ENCODE measurements at places on chromosomes 16 and 17.

DNA sequence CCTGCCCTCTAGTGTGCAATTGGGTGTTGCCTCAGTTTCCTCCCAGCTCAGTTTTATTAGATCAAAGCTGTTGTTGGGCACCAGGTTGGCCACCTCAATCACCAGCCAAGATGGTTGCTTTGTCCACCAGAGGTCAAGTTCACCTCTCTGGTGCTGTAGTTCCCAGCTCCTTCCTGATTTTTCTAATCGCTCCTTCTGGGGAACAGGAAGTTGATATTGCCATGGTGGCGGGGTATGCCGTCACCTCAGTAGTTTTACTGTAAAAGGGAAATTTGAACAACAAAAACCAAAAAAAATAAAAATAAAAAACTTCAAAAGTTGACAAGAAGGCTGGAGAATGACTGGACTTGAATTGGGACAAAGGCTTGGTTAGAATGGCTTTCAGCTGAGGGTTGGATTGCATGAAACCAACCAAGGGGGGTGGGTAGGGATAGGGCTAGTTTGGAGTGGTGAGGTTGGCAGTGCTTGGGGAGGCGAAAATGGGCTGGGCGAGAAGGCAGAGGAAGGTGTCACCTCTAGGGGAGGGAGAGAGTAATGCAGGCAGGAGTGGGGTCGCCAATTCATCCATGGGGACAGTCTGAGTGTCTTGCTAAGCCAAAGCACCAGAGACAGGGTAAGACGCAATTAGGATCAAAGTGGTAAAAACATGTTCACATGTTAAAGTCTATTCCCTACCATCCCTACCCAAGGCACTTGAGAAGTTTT is 6.2 kb downstream of the EFNB3 start:
- DNase-seq: no peak

DNA sequence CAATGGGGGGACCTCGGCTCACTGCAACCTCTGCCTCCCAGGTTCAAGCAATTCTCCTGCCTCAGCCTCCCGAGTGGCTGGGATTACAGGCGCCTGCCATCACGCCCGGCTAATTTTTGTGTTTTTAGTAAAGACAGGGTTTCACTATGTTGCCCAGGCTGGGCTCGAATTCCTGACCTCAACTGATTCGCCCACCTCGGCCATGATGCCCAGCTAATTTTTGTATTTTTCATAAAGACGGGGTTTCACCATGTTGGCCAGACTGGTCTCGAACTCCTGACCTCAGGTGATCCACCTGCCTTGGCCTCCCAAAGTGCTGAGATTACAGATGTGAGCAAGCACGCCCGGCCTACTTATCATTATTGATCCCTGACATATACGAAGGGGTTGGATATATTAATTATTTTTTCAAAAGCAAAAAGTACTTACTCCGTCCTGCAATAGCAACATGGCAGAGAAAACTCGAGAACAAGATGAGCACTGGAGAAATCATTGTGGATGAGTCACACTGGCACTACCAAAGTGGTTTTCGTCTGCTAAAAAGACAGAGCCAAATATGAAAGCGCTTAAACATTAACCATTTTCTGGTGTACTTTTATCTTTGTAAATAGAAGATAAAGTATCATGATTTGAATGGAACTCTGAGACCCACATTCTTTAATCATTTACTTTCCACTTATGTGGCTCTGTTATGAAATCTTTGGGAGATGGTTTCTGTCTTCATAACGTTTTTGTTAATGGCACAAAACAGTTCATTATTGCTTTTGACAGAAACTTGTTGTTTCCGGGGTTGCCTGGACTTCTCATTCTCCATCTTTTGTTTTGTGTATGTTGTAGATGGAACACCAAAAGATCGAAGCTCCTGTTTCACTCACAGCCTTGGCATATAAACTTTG is at the start of gene APOH:
Gene APOH, minus strand, starts transcription at position 529 of the 896 bp plus-strand sequence. Its CDS starts 36 bp downstream, at position 493.
- peak; percentile 55 for DNase-seq

DNA sequence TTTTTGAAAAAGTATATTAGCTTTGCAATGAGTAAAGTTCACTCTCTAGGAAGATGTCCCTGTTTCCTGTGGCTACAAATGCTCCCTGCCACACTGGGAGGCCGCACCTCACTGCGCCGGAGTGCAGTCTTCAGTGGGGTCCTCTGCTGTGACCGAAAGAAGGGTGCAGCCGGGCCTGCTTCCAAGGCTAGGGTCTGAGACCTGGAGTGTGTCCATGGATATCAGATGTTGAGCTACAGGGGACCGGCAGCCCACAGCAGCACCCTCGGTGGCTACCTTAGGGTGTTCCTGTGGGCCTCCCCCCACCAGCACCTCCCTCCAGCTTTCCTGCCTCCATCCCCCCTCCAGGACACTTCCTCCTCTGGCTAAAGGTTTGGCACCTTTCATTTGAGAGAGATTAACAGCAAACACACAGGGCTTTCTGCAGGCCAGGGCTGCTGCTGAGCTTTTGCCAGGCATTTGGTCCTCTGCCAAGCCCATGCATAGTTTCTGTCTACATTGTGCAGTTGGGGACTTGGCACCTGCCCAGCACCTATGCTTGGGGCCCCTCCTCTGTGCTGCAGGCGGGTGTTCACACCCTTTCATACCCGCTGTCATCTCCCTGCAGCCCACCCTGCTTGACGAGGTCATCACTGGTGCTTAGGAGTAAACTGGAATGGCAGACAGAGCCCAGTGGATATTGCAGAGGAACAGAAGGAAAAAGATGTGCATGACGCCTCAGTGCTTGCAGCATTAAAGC is 33.8 kb upstream of the CRISPLD2 start:
- DNase-seq: no peak

DNA sequence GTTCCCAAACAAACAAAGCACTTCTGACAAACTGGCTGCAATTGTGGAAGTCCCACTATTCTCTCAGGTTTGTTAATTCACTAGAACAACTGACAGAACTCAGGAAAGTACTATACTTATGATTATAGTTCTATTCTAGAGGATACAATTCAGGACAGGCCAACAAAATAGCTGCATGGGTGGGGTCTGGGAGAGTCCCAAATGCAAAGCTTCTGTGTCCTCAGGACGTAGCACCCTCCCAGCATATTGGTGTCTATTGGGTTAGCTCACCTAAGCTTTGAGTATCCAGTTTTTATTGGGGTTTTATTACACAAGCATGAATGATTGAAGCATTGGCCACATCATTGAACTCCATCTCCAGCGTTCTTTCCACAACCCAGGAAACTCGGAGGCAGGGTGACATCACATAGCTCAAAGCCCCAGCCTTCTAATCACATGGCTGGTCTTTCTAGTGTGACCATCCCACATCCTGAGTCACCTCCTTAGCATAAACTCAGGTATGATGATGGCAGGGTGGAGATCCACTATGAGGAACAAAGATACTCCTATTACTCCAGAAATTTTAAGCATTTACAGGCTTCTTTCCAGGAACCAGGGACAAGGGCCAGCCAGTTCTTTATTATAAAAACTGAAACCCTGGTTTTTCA is 43.9 kb upstream of the CCNF start:
- DNase-seq: no peak

- no peak for DNase-seq
Observed at GRCh38 chr16:27539120-27539519, 10.6 kb downstream of the GTF3C1 start.

- DNase-seq: no peak
Observed at GRCh38 chr16:64312980-64313379, 808.9 kb downstream of the CDH11 start.

- DNase-seq: no peak
Observed at GRCh38 chr17:57493171-57493570, 236.8 kb downstream of the MSI2 start.

- DNase-seq: no peak
Observed at GRCh38 chr17:17703140-17703919, 22.1 kb downstream of the RAI1 start.

GRCh38 chr17:65790241-65790640 is 228.8 kb upstream of the AXIN2 start:
- no peak for DNase-seq

DNA sequence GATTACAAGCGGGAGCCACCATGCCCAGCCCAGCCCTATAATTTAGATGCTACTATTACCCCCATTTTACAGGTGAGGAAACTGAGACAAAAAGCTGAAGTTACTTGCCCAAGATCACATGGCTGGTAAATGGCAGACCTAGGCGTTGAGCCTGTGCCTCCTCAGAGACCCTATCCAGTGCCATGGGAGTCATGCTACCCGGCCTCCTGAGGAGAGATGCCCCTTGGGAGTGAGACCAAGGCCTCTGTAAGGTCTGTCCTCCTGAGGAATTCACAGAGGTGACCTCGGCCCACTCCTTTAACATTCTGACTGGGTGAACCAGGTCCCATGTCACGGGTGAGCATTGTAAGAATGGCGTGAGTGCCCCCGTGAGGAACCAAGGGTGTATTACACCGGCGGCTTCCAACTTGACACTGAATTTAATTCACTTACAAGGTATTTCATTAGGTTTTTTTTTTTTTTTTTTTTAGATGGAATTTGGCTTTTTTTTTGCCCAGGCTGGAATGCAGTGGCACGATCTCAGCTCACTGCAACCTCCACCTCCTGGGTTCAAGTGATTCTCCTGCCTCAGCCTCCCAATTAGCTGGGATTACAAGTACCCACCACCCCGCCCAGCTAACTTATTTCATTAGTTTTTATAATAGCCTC is 95.7 kb downstream of the ABCC6 start:
- peak; percentile 72 for DNase-seq

DNA sequence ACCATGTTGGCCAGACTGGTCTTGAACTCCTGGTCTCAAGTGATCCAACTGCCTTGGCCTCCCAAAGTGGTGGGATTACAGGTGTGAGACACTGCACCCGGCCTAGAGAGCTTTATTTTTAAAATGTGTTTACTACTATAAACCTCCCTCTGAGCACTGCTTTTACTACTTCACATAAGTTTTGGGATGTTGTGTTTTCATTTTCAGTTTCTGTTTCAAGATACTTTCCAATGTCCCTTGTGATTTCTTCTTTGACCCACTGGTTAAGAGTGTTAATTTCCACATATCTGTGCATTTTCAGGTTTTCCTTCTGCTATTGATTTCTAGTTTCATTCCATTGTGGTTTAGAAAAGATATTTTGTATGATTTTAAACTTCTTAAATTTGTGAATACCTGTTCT is 74.4 kb downstream of the NETO2 start:
- DNase-seq: no peak

DNA sequence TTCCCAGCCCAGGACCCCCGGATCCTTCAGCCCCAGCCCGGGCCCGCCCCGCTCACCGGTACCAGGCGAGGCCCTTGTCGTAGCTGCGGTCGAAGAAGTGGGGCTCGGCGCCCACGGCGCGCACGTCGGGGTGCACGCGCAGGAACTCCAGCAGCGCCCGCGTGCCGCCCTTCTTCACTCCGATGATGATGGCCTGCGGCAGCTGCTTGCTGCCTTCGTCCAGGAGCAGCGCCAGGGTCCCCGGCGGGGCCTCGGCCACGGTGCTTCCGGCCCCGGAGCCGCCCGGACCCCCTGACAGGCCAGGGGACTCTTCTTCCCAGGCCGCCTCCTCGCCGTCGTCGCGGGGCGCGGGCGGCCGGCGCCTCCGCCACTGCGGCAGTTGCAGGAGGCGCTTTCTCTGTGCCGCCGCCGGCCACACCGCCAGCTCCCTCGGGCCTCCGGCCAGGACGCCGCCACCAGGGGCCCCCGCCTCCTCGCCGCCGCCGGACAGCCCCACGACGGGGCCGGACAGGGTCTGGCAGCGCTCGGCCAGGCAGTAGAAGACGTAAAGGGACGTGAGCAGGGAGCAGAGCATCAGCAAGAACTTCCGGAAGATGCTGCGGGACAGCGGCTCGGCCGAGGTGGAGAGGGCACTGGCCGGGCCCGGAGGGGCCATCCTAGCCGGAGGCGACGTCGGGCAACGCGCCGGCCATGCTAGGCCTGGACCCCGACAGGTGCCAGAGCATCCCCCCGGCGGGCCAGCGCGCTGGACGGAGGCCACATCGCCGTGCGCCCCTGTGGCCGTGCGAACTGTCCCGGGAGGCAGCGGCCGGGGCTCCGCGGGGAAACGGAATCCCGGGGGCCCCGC is 1.0 kb downstream of the HS3ST3A1 start:
- DNase-seq: no peak

DNA sequence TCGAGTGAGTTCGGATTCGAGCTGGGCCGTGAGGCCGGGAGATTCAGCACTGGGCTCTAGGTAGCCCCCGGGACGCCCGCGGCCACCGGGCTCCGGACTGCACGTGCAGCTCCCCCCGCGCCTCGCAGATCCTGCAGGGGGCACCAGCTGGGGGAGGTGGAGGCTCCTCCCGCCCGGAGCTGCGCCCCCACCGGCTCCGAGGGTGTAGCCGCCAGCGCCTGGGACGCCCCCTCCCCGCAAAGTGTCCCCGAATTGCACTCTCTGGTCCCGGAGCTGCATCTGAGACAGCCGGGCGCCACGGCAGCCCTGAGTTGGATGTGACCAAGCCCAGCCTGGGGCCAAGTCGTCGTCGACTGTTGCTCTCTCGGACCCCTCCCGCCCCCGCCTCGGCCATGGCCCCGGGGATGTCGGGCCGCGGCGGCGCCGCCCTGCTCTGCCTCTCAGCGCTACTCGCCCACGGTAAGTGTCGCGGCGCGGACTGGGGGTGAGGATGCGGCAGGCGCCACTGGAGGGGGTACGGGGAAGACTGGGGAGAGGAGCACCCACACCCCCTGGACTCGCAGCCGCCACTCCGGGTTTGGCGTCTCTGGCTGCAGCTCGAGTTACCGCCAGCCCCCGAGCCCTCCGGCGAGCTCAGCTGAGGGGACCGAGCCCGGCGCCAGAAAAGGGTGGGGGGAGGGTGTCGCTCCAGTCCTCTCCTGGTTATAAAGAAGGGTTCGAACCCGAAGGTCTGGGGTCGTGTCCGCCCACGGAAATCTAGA is 1.5 kb downstream of the TMEM132E start:
- DNase-seq: no peak

- no peak for DNase-seq
Observed at GRCh38 chr17:75927286-75927922, 13.4 kb downstream of the FBF1 start.

GRCh38 chr16:12228602-12229499 is 252.3 kb downstream of the SNX29 start:
- DNase-seq: peak; percentile 93

DNA sequence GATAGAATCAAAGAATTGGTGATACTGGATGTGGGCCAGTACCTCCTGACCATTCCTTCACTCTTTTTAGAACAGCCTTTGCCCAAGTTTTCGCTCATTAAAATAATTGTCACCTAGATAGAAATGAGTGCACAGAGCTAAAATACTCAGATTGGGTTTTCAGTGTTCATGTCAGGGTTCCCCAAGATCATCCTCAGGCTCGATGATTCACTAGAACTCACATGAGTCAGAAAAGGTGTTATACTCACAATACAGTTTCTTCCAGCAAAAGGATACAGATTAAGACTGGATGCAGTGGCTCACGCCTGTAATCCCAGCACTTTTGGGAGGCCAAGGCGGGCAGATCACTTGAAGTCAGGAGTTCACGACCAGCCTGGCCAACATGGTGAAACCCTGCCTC is 19.9 kb downstream of the ERCC4 start:
- no peak for DNase-seq

DNA sequence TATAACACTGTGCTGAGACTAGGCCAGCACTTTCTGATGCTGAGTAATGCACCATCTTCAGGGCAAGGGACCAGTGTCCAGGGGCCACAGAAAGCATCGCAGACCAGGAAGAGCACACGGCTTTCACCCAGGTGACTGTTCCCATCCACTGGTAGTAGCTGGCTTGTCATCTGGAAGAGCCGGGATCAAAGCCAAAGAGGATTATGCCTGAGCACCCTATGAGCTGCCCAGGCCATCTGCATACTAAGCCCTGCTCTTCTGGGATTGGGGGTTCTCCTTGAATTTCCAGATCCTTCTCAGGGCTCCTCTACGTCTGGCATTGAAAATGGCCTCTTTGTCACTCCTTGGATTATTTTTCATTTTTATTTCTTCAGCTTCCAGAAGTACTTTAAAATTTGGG is 140.7 kb downstream of the IRX3 start:
- no peak for DNase-seq
